ENCODE measurements at places on chromosomes 6 and 20.

GRCh38 chr6:90712114-90712513 is 125.2 kb upstream of the MAP3K7 start:
- DNase-seq: no peak

- no peak for DNase-seq
Measured at GRCh38 chr6:11486051-11486450, 51.5 kb upstream of the TMEM170B start.

DNA sequence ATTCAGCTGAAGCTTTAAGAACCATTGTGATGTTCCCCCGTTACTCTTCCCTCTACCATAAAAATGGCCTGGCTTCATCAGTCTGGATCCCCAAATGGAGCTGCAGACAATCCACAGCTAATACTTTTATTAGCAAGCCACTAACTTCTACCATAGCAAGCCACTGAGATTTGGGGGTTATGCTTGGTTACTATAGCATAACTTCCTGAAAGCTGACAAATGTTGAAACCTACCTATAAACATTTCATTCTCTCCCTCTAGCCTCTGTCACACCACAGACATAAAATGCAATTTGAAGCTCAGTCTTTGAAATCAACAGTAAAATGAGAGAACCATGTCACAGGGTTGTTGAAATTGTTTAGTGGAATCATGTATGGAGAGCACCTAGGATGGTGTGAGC is 3.0 kb upstream of the HTR1E start:
- DNase-seq: no peak

- peak; percentile 74 for DNase-seq
Measured at GRCh38 chr20:4225745-4226144, 210.4 kb upstream of the RNF24 start.

DNA sequence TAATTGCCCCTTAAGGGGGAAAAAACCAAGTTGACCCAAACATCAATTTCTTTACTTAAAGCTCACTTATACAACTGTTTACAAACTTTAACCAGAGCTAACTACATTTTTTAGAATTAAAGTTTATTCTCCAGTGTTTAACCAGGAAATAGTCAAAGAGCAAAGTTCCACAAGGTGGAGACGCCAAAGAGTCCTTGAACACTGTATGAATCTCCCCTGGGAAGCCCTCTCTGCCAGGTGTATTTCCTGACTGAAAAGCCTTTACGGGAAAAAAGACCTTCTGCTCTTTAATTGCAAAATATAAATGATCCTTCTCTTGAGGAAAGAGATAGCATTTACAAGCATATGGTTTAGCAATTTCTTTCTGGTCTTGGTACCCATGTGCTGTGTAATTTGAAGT is 36.2 kb downstream of the BTBD9 start:
- DNase-seq: no peak

- no peak for DNase-seq
Measured at GRCh38 chr6:50543666-50544065, 169.7 kb upstream of the TFAP2D start.

DNA sequence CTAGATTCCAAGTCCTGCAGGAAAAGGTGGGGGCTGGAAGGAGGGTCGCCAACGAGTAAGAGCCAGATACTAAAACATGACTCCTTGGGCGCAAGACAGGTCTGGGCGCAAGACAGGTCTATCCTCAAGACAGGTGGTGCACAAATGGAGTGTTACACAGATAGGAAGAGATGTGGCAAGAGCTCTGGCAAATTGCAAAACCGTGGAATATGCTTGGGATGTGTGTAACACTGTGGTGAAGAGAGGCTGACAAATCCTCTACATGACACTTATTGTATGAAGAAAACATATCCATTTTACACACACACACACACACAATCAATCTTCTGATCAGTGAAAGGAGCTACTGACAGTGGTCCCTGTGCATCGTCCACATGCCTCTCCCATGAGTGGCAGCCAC is 77.6 kb downstream of the TBC1D7 start:
- no peak for DNase-seq

DNA sequence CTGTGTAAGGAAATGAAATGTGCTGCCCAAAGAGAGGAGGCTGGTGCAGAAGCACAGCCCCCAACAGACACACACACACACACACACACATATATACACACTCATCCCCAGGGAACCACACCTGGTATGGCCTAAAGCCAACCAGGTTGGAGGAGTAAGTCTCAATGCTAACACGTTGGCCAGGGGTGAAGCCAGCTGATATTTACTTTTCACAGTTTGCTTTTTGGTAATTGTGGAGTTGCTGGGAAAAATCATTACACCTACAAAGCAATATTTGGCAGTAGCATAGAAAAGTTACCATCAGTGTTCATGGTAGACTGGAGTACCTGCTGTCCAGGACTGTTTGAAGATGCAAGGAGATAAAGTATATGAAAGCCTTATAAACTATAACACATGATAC is 50.3 kb upstream of the NAA20 start:
- no peak for DNase-seq

DNA sequence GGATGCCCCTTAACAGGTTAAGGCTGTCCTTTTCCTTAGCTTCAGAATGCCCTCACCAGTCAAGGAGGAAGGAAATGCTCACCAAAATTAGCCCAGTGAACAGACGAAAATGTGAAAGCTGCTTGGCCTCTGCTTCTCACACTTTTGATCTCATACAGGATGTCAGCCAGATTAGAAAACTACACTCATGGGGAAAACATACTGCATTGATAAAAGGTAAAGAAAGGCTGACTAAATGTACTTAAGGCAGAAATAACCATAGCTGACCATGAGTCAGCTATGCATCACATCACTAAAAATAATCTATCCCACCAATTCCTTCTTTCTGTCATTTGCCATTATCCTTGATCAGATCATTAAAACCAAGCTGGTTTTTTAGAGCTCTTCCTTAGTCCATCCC is 198.4 kb upstream of the TENT5A start:
- DNase-seq: no peak

DNA sequence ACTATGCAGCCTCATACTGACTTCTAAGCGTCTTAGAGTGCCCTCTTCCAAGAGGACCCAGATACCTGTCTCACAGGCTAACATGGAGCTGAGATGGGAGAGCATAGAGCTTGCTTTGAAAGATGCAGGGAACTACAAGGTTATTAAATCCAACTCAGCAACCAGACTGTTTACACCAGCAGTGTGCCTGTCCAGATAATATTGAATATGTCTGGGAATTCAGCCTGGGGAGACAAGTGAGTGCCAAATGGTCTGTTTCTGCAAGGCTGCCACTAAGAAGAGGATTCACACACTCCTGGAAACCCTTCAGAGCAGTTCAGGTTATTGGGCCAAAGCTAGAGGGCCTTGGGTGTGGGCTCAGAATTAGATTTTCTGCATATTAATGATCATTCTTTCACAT is 547.8 kb downstream of the PTPRT start:
- DNase-seq: no peak

- DNase-seq: no peak
Measured at GRCh38 chr20:52683761-52684160, 288.4 kb upstream of the TSHZ2 start.

DNA sequence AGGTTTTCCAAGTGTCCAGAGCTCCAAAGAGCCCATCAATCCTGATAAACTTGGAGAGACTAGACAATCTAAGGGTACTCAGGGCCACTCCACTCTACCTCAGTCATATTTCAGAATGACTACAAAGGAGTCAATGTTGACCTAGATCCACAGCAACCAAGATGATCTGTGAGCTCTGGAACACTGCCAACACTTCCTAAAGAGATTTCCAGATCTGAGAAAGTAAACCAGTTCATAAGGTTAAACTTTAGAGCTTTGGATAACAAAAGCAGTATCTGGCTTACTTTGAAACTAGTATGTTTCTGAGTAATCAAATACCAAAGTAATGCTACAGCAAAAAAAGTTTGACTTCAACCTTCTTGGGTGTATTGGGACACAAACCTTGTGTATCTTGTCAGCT is 122.7 kb downstream of the BTBD9 start:
- no peak for DNase-seq

GRCh38 chr6:153059757-153060156 is 57.2 kb upstream of the MTRF1L start:
- DNase-seq: no peak

- no peak for DNase-seq
Measured at GRCh38 chr20:40073535-40074111, 615.4 kb downstream of the MAFB start.

GRCh38 chr6:80154160-80154559 is 47.7 kb downstream of the BCKDHB start:
- DNase-seq: no peak

DNA sequence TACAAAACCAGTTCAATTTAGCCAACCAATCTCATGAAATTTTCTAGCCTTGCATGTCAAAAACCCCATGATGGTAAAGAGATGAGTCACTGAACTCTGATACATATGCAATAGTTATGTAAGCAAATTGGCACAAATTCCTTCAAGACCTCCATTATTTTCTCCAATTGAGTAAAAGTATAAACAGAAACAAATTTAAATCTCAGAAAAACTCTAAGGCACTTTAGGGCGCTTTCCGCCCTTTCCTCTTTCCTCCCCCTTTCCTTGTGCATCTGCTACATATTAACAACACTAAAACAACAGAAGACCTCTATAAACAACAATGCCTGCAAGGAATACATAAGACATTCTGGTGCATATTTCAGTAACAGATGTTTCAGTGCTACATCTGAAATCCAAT is 48.5 kb downstream of the KIF13A start:
- DNase-seq: no peak

- no peak for DNase-seq
Measured at GRCh38 chr6:149642829-149643580, 5.5 kb downstream of the KATNA1 start.

All from SW 1271 (cell line).